ENCODE measurements at places on chromosomes 4 and X.

DNA sequence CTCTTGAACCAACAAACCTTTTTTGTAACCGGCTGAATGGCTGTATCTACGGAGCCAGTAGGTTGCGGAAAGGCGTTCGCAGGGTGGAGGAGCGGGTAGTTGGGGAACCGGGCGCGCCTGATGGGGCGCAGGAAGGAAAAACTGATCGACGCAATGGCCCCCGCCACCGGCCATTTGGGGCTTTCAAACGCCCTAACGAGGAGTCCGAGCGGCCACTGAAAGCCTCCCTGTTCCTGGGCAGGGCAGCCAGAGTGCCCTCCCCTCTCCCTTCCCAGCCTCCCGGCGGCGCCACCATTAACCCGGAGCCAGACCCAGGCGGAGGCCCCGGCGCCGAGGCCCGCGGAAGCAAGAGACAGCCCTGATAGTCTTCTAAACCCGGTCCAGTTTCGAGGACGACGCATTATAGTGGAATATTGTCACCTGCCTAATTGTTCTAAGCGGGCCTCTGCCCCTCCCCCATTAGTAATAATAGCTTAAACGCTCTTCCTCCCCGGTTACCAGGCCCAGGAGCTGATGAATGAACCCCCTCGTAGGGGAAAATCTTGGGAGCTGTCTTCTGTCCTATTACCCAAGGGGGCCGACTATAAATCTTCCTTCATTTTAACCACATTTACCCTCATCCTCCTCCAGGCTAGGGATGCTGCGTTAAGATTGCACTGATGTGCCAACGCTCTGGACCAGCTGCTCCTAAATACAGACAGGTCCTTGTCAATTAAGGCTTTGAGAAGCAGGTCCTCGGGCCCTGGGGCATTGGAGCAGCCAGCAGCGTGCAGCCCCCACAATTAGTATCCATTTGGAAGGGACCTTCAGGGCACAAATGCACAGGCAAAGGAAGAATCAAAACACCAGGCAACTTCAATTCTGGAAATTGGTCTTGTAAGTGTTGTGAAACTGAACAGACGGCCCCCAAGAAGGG, 61.6 kb upstream of the TMEM33 start:
- DNase-seq = no peak

DNA sequence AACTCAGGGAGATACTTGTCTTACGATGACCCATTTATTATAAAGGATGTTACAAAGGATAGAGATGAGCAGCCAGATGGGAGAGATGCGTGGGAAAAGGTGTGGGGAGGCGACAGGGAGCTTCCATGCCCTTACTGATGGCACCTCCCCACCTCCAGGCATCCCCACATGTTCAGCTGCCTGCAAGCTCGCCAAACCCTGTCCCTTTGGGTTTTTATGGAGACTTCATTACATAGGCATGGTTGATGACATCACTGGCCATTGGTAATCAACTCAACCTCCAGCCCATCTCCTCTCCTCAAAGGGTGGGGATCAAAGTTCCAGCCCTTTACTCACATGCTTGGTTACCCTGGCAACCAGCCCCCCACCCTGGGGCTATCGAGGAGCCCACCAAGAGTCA, 29.4 kb upstream of the SLC2A9 start:
- DNase-seq = no peak

- DNase-seq = no peak
Observed at GRCh38 chr4:169253904-169254303, 16.9 kb downstream of the SH3RF1 start.

DNA sequence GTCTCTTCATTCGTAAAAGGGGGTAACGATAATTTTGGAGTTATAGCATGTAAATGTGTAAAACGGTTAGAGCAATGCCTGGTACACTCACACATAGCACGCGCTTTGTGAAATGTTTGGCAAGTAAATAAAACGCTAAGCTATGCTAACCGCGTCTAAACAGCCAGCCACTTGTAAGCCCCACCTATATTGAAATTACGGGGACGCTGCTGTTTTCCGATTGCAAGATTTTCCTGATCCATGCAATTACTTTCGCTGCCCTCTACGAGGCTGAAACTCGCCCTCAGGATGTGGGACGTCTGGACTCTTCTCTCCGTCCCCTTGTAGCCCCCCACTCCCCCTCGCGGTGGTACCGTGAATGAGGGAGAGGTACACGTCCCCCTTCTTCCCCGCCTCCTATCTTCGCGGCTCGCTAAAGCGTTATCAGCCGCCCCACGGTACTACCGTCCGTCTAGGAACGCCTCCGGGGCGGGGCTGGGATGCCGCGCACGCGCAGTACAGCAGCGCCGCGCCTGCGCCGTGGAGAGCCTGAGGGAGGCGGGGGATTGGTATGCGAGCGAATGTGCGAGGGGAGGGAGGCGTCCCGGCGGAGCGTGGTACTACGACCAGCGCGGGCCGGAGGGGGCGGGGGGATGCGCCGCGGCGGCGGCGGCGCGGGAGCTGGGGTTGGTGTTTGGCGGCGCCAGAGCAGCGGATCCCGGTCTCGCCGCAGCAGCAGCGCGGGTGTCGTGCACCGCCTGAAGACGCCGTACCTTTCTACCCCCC, at the start of gene STIM2:
STIM2 (plus strand) TSS at position 685 of the 765 bp plus-strand sequence.
- DNase-seq = peak; percentile 98

- DNase-seq = no peak
Observed at GRCh38 chrX:13763489-13763888, 28.9 kb downstream of the OFD1 start.

DNA sequence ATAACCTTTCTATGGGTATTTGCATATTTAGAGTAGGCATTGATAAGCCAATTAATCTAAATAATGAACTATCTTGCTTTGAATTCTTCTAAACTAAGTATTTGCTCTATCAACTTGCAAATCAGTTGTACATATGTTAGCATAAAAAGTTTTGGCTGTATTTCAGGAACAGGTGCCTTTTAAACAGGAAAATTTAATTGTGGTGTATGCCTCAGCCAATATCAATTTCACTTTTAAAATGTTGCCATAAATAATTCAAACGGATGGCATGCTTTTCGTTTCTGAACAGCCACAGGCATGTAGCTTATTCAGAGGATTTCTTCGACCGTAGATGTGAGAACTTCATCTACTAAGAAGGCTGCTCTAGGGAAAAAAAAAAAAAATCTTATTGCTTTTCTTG, 99.9 kb downstream of the DCLK2 start:
- DNase-seq = no peak

GRCh38 chr4:27819246-27819645, 958.6 kb downstream of the STIM2 start:
- no peak for DNase-seq

DNA sequence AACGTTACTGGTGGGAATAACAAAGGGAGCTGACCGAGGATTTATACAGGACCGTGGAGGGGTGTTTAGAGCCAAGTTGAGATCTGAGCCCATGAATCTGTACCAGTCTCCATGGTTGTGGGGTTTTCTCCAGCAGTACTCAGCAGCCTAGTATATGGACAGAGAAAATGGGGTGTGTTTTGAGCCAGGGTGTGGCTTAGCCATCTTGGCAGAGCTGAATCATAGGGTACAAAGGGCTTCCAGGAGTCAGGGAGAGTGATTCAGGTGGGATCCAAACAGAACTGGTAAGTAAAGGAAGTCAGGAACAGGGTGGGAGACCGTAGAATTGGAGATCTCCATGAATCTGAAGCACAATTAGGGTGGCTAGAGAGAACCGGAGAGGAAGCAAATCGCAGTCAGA, 7.4 kb upstream of the HPRT1 start:
- no peak for DNase-seq

DNA sequence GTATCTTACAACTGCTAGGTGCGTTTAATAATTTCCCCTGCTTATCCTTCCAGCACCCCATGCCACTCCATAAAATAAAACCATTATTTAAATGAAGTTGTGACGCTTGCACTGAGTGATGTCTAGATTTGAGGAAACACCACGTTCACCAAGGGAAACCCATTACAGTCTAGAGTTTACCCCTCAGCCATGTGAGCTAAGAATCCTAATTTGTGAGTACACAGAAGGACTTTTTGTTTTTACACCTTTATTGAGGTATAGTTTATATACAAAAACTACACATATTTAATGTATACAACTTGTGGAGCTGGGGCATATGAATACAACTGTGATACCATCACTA, 326.8 kb downstream of the RAPGEF2 start:
- DNase-seq = no peak

DNA sequence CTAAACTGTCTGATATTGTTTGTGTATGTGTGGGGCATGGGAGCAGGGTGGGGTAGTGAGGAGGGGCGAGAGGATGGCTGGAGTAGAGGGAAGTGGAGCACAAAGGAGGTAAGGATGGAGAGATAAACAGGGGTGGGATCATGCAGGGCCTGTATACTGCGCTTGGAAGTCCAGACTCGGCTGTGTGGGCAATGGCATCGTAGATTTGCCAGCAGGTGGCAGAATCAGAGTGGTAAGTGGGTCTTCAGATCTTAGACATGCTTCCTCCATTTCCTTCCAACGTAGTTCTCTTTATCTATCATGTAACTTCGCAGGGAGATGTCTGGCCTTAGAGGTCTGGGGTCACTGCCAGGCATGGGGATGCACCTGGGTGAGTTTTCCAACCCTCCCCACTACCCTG, 155.5 kb downstream of the PDGFRA start:
- DNase-seq = peak; percentile 8

- DNase-seq = no peak
Observed at GRCh38 chr4:25900310-25900709, 13.7 kb upstream of the SMIM20 start.

DNA sequence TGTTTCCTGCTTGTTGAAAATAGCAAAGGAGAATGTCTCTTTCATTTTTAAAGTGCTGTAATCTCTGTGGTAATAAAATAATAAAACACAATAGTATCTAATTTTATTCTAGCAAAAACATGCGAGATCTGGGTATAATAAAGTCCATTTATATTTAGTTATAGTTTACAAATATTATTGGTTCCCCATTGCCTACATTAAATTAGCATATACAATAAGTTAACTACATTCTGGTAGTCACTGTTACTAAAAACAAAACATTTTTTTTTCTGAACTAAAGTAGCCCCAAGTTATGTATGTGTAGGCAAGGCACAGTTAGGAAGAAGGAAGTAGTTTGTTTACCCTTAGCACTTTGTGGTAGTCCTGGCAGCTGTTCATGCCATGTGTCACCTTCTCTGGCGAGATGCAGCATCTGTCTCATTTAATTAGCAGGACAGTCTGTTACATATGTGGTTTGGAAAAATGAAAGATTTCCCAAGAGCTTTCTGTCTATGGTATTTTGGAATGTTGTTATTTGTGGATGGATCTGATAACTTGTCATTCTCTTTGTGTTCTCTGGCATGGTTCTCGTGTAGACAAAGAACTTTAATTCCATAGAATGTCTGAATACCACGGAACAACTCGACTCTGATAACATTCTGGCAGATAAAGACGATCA, 231.3 kb upstream of the PITX2 start:
- no peak for DNase-seq

- DNase-seq = no peak
Observed at GRCh38 chr4:165383591-165384073, 4.8 kb downstream of the CPE start.

GRCh38 chr4:101667348-101667747, 123.2 kb upstream of the BANK1 start:
- DNase-seq = no peak

- DNase-seq = no peak
Observed at GRCh38 chrX:133645256-133645655, 230.0 kb upstream of the GPC4 start.

DNA sequence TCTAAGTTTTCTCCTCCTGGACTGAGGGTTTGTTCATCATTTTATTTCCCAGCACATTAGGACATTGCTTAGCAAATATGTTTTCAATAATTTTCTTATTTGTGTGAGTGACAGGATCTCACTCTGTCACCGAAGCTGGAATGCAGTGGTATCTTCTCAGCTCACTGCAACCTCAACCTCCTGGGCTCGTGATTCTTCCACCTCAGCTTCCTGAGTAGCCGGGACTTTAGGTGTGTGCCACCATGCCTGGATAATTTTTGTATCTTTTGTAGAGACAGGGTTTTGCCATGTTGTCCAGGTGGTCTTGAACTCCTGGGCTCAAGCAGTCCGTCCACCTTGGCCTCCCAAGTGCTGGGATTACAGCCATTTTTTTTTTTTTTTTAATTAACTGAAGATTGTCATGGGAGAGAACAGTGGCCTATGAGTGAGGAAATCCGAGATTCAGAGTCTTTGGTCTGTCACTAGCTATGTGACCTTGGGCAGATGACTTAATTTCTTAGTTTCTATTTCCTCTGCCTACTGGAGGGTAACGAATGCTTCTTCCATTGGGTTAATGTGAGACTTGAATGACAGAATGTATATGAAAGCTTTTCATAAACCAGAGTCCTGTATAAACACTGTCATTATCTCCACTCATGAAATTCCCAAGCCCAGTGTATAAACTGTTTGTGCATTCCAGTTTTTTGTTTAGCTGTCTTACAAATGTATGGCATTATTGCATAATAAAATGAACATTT, 23.9 kb downstream of the MOB1B start:
- no peak for DNase-seq

- DNase-seq = no peak
Observed at GRCh38 chrX:24607616-24608015, 39.5 kb downstream of the PCYT1B start.

GRCh38 chr4:150098214-150098613, 20.0 kb downstream of the DCLK2 start:
- no peak for DNase-seq

DNA sequence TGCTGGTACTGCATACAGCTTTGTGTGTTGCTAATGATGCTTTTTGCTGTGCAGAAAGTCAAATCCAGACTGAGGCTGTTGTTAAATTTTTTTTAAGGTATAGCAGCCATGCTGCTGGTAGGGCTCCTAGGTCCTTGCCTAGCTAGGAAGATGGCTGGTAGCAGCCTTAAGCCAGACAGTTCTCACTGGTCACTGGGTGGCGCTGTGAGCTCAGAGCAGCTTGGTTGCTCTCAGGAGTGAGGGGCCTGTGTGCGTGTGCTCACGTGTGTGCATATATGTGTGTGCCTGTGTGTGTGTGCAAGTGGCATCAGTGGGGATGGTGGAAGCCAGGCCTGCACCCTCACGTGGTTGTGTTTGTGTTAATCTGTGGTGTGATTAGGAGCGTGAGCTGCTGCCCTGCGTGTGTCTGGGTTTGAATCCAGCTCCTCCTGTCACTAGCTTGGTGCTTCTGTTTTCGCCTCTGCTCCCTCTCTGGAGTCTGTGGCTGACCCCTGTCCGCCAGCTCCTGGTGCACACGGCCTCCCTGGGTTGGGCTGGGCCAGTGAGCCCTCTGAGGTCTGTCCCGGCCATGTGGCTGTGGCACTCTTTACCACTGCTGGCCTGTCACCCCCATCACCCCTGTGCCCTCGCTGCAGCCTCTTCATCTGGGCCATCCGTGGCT, 46.1 kb downstream of the SORCS2 start:
- DNase-seq = no peak

DNA sequence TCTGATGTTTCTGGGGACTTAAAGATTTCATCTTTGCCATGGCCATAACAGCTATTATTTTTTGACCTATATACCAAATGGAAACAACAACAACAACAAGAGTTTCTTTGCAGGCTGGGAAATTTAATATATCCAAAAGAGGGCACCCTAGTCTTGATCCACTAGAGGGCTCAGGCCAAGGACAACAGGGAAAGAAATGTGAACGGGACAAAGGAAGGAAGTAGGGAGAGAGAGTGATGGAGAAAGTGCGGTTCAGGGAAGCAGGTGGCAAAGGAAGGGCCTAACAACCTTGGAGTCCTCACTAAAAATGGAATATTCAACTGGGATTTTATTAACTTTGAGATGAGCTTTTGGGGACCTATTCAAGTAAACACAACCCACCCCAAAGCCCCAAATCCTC, 67.8 kb upstream of the SCML1 start:
- DNase-seq = no peak

- no peak for DNase-seq
Observed at GRCh38 chr4:15735536-15735935, 32.7 kb downstream of the BST1 start.

- DNase-seq = no peak
Observed at GRCh38 chrX:119945481-119945880, 1.9 kb upstream of the NKAP start.

All from activated naive CD8-positive, alpha-beta T cell treated with anti-CD3 and anti-CD28 coated beads, Interleukin-2, amount 50 U/mL, for 24 hours (primary cell).